K562 (cell line): ENCODE measurements at places on chromosomes 11 and 22.

DNA sequence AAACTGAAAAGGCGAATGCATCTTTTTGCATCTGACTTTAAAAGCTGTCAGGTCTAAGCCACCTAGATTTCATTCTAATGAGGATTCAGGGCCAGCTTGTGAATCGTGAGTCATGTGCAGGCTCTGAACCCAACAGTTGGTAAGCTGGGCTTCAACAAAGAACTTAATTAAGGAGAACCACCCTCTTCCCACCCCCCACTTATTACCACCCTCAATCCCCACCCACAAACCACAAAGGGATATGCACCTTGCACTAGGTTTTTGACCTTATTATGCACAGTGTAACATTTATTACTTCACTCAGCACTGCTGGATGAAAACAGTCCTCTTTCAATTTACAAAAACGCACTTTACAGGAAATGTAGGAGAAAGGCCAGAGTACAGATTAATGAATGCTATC, 94.1 kb upstream of the LIN7C start:
- no peak for DNase-seq

- DNase-seq = no peak
Observed at GRCh38 chr11:26227301-26227746, 104.6 kb upstream of the ANO3 start.

DNA sequence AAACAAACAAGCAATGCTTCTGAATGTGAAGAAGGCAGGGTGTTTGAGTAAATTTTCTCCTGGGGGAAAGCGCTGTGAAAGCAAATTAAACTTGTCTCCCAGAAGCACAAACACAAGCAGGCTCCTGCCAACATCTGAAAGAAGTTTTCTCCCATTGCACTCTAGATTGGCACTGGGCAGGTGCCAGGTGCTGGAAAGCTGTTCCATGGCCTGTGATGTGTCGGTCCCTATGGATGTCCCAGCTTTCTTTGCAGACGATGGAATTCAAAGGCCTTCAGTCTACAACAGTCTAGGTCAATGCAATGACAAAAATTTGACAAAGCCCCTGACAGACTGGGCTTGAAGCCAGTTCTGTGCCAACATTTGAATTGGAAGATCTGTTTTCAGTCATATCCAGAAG, 246.1 kb upstream of the NARS2 start:
- DNase-seq = no peak

- DNase-seq = no peak
Observed at GRCh38 chr22:26681395-26681821, 24.0 kb downstream of the MIAT start.

DNA sequence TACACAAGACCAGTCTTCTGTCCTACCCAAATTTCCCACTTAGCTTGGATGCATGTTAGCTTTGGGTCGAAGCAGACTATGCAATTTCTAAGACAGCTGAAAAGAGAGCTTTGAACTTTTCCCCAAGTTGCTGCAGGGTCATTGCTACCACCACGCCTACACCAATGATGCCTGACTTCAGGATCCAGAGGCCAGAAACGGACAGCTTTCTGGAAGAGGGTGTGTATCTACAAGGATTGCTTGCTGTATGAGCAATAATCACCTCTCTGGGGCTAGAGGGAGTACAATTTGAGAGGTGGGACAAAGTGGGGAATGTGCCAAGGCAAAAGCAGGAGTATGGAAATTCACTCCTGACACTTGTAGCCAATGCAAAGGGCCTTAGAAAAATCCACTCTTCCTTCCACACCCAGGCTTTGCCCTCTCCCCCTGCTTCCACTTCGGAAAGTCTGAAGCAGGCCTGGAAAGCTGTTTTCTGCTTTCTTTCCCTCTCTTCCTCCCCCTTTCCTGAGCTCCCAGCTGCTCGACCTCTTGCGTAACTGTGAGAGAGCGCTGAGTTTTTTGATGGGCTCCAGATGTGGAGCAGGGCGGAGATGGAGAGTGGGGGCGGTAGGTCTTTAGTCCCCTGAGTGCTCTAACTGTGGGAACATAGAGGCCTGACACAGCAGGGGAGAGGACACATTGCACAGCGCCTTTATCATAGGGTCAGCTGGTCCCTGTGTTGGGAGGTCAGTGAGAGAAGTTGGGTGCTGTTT, 2.1 kb upstream of the PHLDB1 start:
- peak; percentile 72 for DNase-seq

DNA sequence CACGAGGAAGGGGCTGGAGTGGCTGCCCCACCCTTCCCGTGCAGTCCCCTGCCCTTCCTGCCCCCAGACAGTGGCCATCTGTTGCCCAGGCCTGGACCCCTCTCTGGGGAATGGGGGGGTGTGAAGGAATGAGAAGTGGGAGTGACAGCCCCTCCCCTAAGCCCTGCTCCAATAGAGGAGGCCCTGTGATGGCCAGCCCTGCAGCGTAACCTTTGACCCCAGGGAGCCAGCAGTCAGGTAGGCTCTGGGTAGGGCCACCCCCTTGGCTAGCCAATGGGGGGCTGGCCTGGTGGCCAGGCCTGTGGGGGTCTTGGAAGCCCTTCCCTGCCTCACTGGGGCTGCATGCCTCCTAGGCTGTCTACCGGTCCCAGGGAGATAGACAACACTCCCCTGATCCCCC, 6.6 kb downstream of the FLRT1 start:
- no peak for DNase-seq

DNA sequence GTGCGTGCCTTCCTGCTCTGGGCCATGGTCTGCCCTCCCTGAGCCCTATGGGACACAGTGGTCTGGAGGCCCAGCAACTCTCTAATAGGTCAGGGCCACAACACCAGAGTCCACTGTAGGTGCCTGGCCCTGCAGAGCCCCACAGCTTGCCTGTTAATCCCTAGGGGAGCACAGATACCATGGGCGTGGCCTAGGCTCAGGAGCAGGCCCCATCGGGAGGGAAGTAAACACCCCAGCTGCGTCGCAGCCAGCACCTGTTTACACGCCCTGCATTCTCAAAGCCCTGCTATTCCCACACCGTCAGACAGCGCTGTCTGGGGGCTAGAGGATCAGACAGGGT, 2.5 kb downstream of the KCTD17 start:
- DNase-seq = peak; percentile 28

- DNase-seq = no peak
Observed at GRCh38 chr11:19738124-19738523, 25.5 kb downstream of the NAV2 start.

DNA sequence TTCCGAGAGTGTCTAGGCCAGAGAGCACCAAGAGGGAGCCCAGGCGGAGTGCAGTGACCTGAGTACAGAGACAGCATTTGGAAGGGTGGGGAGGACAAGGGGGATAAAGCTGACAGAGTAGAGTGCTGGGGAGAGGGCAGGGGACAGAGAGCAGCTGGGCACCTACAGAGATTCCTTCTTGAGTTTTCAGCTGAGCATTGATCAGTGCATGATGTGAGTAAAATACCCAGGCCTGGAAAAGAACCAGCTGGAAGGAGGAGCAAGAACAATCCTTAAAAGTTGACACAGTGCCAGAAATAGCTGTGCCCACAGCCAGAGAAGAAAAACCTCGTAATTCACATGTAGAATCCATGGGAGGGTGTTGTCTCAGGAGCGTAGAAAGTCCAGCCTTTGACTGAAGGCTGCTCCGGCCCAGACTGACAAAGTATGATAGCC, 33.9 kb upstream of the PANX2 start:
- no peak for DNase-seq

DNA sequence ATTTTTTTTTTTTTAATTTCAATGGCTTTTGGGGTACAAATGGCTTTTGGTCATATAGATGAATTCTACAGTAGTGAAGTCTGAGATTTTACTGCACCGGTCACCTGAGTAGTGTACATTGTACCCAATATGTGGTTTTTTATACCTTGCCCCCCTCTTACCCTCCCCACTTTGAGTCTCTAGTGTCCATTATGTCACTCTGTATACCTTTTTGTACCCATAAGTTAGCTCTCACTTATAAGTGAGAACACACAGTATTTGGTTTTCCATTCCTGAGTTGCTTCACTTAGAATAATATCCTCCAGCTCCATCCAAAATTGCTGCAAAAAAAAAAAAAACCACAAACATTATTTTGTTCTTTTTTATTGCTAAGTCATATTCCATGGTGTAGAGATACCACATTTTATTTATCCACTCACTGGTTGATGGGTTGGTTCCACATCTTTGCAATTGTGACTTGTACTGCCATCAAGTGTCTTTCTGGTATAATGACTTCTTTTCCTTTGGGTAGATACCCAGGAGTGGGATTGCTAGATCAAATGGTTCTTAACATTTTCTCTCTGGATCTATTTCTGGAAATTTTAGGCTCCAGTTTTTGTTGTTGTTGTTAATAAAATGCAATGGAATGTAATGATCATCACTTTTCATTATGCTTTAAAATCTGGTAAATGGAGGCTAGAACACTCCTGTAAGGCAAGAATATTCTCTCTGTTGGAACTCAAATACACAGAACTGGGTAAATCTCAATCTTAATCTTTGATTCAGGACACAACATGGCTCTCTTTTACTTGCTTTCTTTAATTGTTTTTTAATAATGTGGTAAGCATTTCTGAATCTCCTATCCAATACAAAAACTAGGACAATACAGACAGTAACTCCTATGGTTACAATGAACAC, 10.3 kb downstream of the NEAT1 start:
- DNase-seq = no peak

GRCh38 chr22:29306835-29307595, 565 bp downstream of the GAS2L1 start:
- DNase-seq = peak; percentile 81

- no peak for DNase-seq
Observed at GRCh38 chr22:43008509-43008908, 6.4 kb downstream of the PACSIN2 start.

- DNase-seq = no peak
Observed at GRCh38 chr22:25143156-25144076, 56.2 kb upstream of the CRYBB3 start.

GRCh38 chr11:125429174-125429707, 66.8 kb downstream of the FEZ1 start:
- DNase-seq = peak; percentile 80

GRCh38 chr11:72523991-72524390, 89.7 kb upstream of the CLPB start:
- DNase-seq = no peak

DNA sequence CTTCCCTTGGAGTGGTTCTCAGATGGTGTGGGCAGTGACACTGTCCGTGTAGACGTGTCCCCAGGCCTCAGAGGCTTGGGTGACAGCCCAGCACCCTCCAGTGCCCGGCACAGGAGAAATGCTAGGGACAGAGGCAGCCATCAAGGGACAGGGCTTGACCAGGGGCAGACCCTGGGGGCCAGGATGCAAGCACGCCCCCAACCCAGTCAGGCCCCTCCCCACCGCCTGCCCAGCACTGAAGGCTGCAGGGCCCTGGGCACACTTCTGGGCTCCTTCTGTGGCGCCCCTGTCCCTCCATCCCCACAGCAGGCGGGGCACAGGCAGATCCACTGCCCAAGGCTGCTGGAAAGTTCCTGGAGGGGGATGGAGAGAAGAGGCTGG, 11.1 kb downstream of the IGF2 start:
- DNase-seq = no peak

- no peak for DNase-seq
Observed at GRCh38 chr11:1542267-1542666, 29.8 kb downstream of the DUSP8 start.

GRCh38 chr22:24133187-24133965, 47.9 kb upstream of the SUSD2 start:
- no peak for DNase-seq

- no peak for DNase-seq
Observed at GRCh38 chr11:93344855-93345333, 14.4 kb downstream of the DEUP1 start.

- no peak for DNase-seq
Observed at GRCh38 chr11:111922803-111923202, 4.1 kb downstream of the C11orf52 start.
